ENCODE measurements at places on chromosomes 7 and 10.
A peak's percentile ranks its signal among the peaks of the same experiment; 100 is the strongest.

GRCh38 chr7:22942191-22942590 lies 71.7 kb downstream of the HYCC1 start:
- H3K27me3 ChIP-seq, result no peaks in the 10 kb centered on the region
- H3K4me1 ChIP-seq, result no peaks in the 10 kb centered on the region
- no peaks in the 10 kb centered on the region for H3K36me3 ChIP-seq
- DNase-seq, result no peak
- no peak overlapping the region for H3K27ac ChIP-seq

GRCh38 chr10:19785366-19785765 lies 30.9 kb upstream of the PLXDC2 start:
- DNase-seq, result no peak
- no peaks in the 10 kb centered on the region for H3K27me3 ChIP-seq
- H3K4me1 ChIP-seq, result no peaks in the 10 kb centered on the region
- no peak overlapping the region for H3K27ac ChIP-seq

GRCh38 chr10:74934100-74934812 lies 107.9 kb downstream of the KAT6B start:
- H3K27ac ChIP-seq, result no peak overlapping the region
- no peaks in the 10 kb centered on the region for H3K27me3 ChIP-seq
- H3K36me3 ChIP-seq, result no peaks in the 10 kb centered on the region
- DNase-seq, result no peak
- H3K4me1 ChIP-seq, result no peaks in the 10 kb centered on the region

DNA sequence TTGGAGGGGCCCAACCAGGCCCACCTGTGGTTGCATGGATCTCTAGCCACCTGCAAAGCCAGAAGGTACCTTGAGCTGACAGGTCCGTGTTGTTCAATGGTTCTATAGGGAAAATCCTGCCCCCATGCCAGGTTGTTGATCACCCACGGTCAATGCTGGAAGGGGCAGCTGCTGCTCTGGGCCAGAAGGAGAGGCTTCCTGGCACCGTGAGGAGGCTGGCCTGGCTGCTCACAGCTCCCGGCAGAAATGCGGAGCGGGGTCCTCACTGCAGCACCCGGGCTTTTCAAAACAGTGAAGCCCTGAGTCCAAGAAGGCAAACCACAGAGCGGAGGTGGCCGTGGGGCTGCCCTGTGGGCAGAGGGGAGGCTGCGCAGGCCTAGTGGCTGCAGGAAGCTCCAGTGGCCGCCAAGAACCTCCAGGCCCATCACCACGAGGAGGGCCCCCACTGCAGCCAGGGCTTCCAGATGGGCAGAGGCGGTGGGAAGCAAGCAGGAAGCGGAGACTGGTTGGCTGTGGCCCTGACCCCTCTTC lies 25.0 kb upstream of the GPR146 start:
- H3K36me3 ChIP-seq, result no peaks in the 10 kb centered on the region
- H3K27me3 ChIP-seq, result no peaks in the 10 kb centered on the region
- peaks cover 30% of the 10 kb centered on the region for H3K4me1 ChIP-seq
- H3K27ac ChIP-seq, result no peak overlapping the region
- DNase-seq, result no peak
- no peak overlapping the region for H3K4me3 ChIP-seq

DNA sequence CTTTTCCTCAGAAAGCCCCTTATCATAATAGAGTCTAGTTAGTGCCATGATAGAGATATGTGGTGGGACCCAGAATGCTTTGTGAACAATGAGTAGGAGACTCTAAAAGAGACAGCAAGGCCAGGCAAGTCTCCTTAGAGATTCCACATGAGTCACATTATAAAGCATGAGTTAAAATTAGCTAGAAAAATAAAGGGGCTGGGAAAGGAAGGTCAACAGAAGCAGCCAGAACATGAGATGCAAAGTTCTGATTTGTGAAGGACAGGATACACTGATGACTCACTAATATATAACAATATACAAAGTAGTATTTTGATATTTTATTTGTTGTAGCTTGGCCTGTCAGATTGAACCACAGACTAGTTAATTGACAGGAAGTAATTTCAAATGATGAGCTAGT lies 25.3 kb upstream of the SNX13 start:
- no peak overlapping the region for H3K27ac ChIP-seq
- no peak overlapping the region for H3K4me3 ChIP-seq
- H3K36me3 ChIP-seq, result no peaks in the 10 kb centered on the region
- no peak for DNase-seq

- H3K4me3 ChIP-seq, result no peak overlapping the region
- DNase-seq, result no peak
- H3K36me3 ChIP-seq, result no peaks in the 10 kb centered on the region
- no peaks in the 10 kb centered on the region for H3K4me1 ChIP-seq
- H3K27me3 ChIP-seq, result no peaks in the 10 kb centered on the region
Measured at GRCh38 chr7:155460926-155461613, 3.1 kb downstream of the EN2 start.

GRCh38 chr10:88651101-88651551 lies 13.1 kb upstream of the LIPF start:
- DNase-seq, result no peak
- H3K36me3 ChIP-seq, result no peaks in the 10 kb centered on the region
- no peak overlapping the region for H3K27ac ChIP-seq
- no peaks in the 10 kb centered on the region for H3K27me3 ChIP-seq
- H3K4me3 ChIP-seq, result no peak overlapping the region
- H3K4me1 ChIP-seq, result no peaks in the 10 kb centered on the region

GRCh38 chr10:84177541-84178141 lies 4.0 kb downstream of the GPR15LG start:
- DNase-seq, result no peak
- no peaks in the 10 kb centered on the region for H3K27me3 ChIP-seq
- no peak overlapping the region for H3K27ac ChIP-seq
- H3K36me3 ChIP-seq, result no peaks in the 10 kb centered on the region

GRCh38 chr7:128106821-128107220 lies 75.6 kb upstream of the LRRC4 start:
- peak; percentile 55 for DNase-seq
- no peak overlapping the region for H3K4me3 ChIP-seq
- H3K27ac ChIP-seq, result no peak overlapping the region
- H3K4me1 ChIP-seq, result peaks cover 59% of the 10 kb centered on the region
- H3K36me3 ChIP-seq, result no peaks in the 10 kb centered on the region

GRCh38 chr10:123573236-123574108 lies 92.7 kb upstream of the GPR26 start:
- peak; percentile 76 for DNase-seq
- no peaks in the 10 kb centered on the region for H3K27me3 ChIP-seq

GRCh38 chr7:105672801-105673200 lies 91.5 kb upstream of the EFCAB10 start:
- H3K4me3 ChIP-seq, result no peak overlapping the region
- H3K27ac ChIP-seq, result no peak overlapping the region
- H3K27me3 ChIP-seq, result no peaks in the 10 kb centered on the region
- peak; percentile 9 for DNase-seq
- no peaks in the 10 kb centered on the region for H3K4me1 ChIP-seq

DNA sequence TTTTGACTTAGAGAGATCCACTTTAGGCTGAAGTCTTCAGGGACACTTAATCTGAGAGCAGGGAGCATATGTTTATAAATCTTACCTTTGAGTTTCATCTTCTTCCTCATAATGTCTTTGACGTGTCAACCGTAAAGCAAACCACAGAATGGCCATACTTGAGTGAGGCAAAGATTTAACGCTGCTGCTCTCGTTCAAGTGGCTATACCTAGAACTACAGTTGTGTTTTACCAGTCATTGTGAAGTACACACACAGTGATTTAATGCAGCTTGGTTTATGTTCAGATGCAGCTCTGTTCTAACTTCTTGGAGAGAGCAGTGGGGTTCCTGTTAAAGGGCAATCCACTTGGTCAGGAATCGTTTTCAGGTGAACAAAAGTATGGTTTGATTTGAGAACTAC lies 39.9 kb upstream of the GOT1 start:
- H3K27me3 ChIP-seq, result no peaks in the 10 kb centered on the region
- no peaks in the 10 kb centered on the region for H3K4me1 ChIP-seq
- H3K36me3 ChIP-seq, result no peaks in the 10 kb centered on the region
- no peak overlapping the region for H3K4me3 ChIP-seq
- H3K27ac ChIP-seq, result no peak overlapping the region

- H3K4me3 ChIP-seq, result no peak overlapping the region
- DNase-seq, result no peak
- 0 out of 2 replicates have a peak, but pooled peaks cover 2% of the 10 kb centered on the region for H3K27me3 ChIP-seq
- H3K27ac ChIP-seq, result no peak overlapping the region
- no peaks in the 10 kb centered on the region for H3K4me1 ChIP-seq
Measured at GRCh38 chr10:120115959-120116358, 223.4 kb downstream of the SEC23IP start.

- H3K4me3 ChIP-seq, result peak overlapping the region; percentile 97
- H3K27me3 ChIP-seq, result no peaks in the 10 kb centered on the region
- peak overlapping the region; percentile 66 for H3K27ac ChIP-seq
- H3K4me1 ChIP-seq, result peaks cover 47% of the 10 kb centered on the region
- peaks cover 14% of the 10 kb centered on the region for H3K36me3 ChIP-seq
- no peak for DNase-seq
Measured at GRCh38 chr10:7789390-7789789, 1.4 kb downstream of the ATP5F1C start.

DNA sequence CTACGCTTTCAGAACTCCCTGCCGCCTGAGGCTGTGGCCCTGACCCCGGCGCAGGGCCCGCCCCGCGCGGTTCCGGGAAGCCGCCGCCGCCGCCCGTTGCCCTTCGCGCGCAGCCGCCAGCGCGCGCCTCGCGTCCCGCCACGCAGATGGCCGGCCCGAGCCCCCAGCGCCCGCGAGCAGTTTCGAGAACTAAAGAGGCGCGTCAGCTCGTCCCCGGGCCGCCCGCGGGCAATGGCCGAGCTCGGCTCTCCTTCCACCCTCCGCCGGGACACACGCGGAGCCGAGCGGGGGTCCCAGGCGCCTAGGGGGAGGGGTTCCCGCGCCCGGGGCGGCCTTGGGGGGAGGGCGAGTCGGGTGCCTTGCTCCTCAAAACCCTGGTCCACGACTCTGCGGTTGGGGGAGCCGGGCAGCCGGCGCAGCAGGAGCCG lies 1.8 kb downstream of the HNRNPF start:
- H3K4me3 ChIP-seq, result peak overlapping the region; percentile 98
- H3K27me3 ChIP-seq, result no peaks in the 10 kb centered on the region
- peak; percentile 83 for DNase-seq
- H3K36me3 ChIP-seq, result peaks cover 12% of the 10 kb centered on the region
- peak overlapping the region; percentile 89 for H3K27ac ChIP-seq

- no peaks in the 10 kb centered on the region for H3K36me3 ChIP-seq
- H3K4me3 ChIP-seq, result no peak overlapping the region
- DNase-seq, result no peak
- H3K27me3 ChIP-seq, result no peaks in the 10 kb centered on the region
- H3K27ac ChIP-seq, result no peak overlapping the region
- no peaks in the 10 kb centered on the region for H3K4me1 ChIP-seq
Measured at GRCh38 chr10:117134306-117135025, 3.6 kb downstream of the VAX1 start.

DNA sequence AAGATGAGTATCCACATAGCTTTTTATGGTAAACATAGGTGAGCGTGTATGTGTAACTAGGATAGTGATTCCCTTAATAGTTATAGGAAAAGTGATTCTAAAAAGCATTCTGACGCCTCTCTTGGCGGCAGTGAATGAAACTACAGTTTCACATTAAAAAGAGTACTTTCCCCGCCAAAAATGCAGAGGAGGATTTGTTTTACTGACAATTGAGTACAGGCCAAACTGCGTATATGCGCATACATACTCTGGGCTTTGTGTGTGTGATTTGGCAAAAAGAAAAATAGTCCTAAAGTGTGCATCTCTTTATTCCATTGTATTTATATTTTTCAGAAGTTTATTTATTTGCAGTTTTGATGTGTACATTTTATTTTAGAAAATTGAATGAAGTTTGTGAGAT lies 10.3 kb downstream of the CUL1 start:
- DNase-seq, result no peak
- no peaks in the 10 kb centered on the region for H3K36me3 ChIP-seq
- peaks cover 70% of the 10 kb centered on the region for H3K4me1 ChIP-seq
- H3K27ac ChIP-seq, result no peak overlapping the region

DNA sequence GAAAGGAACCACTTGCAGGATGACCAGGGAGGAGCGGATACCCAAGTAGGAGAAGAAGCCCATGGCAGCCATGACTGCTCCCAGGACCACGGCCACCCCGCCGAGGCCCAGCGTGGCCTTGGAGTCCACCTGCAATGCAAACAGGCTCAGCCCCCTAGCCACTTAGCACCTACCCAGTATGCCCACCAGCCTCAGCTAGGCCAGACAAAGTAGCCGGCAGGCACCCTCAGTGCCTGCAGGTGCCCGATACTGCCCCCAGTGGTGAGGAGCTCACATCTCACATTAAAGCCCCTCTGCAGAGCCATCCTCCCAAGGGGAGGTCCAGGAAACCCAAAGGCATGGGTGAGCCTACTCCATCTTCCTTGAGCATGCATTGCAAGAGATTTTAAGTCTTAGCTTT lies 6.6 kb downstream of the NPC1L1 start:
- peak; percentile 89 for DNase-seq
- H3K4me3 ChIP-seq, result no peak overlapping the region
- H3K4me1 ChIP-seq, result no peaks in the 10 kb centered on the region
- H3K27me3 ChIP-seq, result no peaks in the 10 kb centered on the region

GRCh38 chr7:54390565-54390964 lies 151.6 kb upstream of the VSTM2A start:
- no peaks in the 10 kb centered on the region for H3K4me1 ChIP-seq
- H3K27ac ChIP-seq, result no peak overlapping the region
- no peak for DNase-seq
- no peaks in the 10 kb centered on the region for H3K36me3 ChIP-seq
- no peak overlapping the region for H3K4me3 ChIP-seq
- H3K27me3 ChIP-seq, result no peaks in the 10 kb centered on the region

GRCh38 chr10:36647540-36647939 lies 477.9 kb upstream of the ANKRD30A start:
- H3K27me3 ChIP-seq, result no peaks in the 10 kb centered on the region
- DNase-seq, result no peak
- H3K36me3 ChIP-seq, result no peaks in the 10 kb centered on the region
- no peaks in the 10 kb centered on the region for H3K4me1 ChIP-seq
- no peak overlapping the region for H3K27ac ChIP-seq
- H3K4me3 ChIP-seq, result no peak overlapping the region

DNA sequence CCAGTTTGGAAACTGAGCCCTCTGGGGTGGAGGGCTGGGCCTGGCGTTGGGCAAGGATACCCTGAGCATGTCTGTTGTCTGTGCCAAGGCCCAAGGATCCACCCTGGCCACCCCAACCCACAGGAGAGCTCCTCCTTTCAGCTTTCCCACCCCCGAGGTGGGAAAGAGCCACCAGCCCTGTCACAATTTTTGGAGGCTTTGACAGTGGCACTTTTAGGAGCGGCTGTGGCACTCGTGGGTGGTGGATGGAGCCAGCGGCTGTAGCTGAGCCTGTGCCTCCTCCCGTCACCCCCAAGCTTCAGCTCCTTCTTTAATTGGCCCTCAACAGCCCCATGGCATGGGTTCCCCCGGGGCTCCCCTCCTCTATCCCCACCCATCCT lies 18.2 kb upstream of the ZNF862 start:
- no peak overlapping the region for H3K4me3 ChIP-seq
- H3K27me3 ChIP-seq, result no peaks in the 10 kb centered on the region
- DNase-seq, result no peak
- no peaks in the 10 kb centered on the region for H3K36me3 ChIP-seq
- no peaks in the 10 kb centered on the region for H3K4me1 ChIP-seq
